AG04450 (cell line): ENCODE measurements at places on chromosomes 2 and 18. TPM values are rescaled to one million over a fixed set of nuclear protein-coding genes. Genes with fewer than 3 reads are reported as not detected.

DNA sequence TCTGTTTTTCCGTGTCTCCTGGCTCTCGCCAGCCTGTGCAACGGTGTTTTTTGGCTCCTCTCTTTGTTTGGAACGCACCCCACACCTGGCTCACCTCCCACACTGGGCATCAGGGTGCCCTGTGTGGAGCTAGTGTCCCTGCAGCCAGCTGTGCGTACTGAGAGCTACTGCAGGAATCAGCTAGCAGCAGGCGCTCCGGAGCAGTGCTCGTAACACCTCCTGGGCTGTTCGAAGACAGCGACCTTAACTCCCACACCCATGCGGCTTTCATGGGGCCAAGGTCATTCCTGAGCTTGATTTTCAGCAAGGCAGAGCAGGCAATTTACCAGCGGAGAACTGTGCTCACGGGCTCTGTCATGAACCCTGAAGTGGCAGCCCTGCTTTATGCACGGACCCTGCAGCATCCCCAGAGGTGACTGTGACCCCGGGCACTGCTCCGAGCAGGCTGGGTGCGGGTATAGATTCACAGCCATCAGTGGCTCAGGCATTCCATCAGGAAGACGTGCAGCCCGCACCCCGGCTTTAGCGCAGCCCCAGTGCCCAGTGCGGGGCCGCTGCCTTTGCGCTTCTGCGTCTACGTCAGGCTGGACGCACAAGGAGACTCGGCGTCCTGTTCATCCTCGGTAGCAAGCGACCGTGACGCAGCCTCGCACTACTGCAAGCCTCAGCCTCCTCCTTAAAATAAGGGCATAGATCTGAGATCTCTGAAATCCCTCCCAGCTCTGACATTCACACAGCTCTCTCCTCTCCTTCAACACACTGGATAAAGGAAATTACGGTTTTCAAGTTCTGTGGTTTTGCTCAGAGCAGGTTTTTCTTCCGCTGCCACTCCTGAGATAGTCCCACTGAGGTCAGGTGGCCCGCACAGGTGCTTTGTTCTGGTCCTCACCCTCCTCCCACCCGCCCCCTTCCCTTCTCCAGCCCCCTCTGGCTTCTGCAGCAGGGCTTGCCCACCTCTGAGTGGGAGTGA, 58.2 kb downstream of the ADI1 start:
- no peak for DNase-seq

GRCh38 chr2:20494241-20494640, 47.4 kb downstream of the RHOB start:
- peak; percentile 54 for DNase-seq

SERPINB13 gene
- not detected in 2 replicates for polyA plus RNA-seq

ST8SIA5 gene
- polyA plus RNA-seq, result not detected in 2 replicates

GRCh38 chr2:209771474-209772289, at the start of gene UNC80:
Gene UNC80 (plus strand): TSS chr2:209771832. CDS start chr2:209772073, 241 bp downstream.
- peak; percentile 4 for DNase-seq

DNA sequence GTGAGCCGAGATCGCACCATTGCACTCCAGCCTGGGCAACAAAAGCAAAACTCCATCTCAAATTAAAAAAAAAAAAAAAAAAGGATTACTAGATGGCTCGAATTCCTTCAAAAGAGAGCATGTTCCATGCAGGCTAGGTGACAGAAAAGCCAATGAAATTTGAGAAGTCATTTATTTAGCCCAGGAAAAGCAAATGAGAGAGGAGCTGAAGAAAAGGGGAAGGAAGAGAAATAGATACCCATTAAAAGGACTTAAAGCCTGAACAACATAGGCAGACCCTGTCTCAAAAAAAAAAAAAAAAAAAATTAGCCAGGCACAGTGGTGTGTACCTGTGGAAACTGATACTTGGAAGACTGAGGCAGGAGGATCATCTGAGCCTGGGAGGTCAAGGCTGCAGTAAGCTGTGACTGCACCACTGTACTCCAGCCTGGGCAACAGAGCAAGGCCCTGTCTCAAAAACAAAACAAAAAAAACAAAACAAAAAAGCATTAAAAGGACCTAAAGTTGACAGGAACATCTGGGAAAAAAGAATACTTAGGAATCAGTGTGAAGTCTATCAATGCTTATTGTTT, 11.1 kb downstream of the SEPTIN10 start:
- no peak for DNase-seq

GRCh38 chr2:135743860-135744259, 2.2 kb downstream of the UBXN4 start:
- DNase-seq, result no peak
